Activated gamma-delta T cell (primary cell): ENCODE measurements at places on chromosomes 1 and 21.

GRCh38 chr1:110544753-110545152 is 25.8 kb upstream of the KCNA10 start:
- no peak for DNase-seq

GRCh38 chr1:59936358-59936821 is 9.8 kb upstream of the CYP2J2 start:
- DNase-seq: no peak

DNA sequence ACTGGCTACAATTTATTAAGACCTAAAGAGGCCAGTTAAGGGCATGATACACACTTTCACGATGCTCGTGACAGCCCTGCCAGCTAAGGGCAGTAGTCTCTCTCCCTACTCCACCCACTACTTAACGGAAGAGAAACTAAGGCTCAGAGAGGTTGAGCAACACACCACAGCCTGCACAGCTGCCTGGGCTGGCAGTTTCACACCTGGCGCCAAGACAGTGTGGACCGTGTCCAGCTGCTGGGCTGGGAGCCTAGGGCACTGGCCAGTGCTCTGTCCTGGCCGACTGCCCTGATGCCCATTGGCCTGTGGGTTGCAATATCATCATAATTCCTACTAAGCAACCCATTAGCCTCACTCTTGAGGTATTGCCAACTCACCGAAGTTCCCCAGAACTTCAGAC is 27.6 kb downstream of the TENT5C start:
- no peak for DNase-seq

DNA sequence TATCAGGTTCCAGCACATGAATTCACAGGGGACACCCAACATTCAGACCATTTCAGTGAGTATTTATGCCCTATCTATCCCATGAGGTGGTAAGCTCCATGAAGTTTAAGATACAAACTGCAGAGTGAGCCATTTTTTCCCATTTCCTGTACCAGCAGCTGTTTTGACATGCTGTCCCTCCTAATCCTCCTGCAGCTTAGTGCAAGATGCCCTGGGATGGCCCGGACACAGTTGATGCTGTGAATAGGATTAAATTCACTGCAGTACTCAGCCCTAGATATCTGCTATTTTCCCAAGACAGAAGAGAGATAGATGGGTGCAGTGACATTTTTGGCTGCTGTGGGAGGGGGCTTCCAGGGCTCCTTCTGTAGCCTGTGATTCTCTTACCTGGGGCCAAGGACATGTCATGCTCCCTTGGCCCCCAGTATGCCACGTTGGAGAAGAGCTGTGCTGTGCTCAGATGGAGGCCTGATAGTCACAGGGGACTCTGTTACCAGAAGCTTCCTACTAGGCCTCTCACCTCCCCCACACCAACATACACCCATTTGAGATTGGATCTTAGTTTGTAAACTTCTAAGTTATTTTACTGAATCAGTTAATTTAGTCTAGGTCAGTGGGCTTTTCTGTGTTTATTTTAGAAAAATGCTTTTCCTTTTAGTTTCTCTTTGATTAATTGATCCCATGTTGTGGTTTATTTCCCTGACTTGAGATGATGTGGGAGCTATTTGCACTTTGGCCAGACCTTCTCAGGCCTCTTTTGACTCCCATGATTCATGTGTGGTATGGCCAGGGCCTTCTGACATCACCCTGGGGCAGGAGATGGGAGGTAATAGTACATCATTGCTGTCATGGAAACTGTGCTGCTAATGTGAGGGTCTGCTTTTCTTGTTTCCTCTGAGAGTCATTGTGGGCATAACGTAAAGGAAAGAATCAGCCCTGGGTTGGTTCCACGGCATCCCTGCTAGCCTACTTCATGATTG is 92.6 kb downstream of the ST3GAL3 start:
- DNase-seq: no peak

GRCh38 chr21:44089001-44089911 is 17.9 kb upstream of the PWP2 start:
- no peak for DNase-seq

- no peak for DNase-seq
These were observed 15.2 kb upstream of the CLSTN1 start for GRCh38 chr1:9838946-9839345.

GRCh38 chr21:46455575-46456385 is 2.9 kb upstream of the DIP2A start:
- no peak for DNase-seq

- no peak for DNase-seq
These were observed 49.8 kb downstream of the IGSF21 start for GRCh38 chr1:18157352-18157751.

- DNase-seq: no peak
These were observed 125.6 kb upstream of the LMO4 start for GRCh38 chr1:87202922-87203655.

DNA sequence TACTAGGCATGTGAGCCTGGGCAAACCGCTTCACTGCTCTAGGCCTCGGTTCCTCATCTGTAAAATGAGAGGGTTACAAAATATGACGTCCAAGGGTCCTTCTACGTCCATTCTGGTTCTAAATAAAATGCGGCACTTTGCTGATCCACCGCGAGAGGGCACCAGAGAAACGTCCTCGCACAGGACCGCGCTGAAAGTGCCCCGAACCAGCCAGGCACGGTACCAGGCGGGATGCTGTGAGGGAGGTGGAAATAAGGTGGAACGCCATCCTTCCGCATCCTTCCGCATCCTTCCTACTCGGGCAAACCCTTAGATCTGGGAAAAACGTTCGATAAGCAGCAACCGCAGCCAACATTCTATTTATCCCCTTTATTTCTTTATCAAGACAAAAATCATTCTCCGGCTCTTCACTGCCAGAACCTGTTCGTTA is 60.3 kb upstream of the KRTAP19-8 start:
- no peak for DNase-seq

GRCh38 chr1:48966583-48966982 is 189.9 kb upstream of the BEND5 start:
- DNase-seq: no peak

DNA sequence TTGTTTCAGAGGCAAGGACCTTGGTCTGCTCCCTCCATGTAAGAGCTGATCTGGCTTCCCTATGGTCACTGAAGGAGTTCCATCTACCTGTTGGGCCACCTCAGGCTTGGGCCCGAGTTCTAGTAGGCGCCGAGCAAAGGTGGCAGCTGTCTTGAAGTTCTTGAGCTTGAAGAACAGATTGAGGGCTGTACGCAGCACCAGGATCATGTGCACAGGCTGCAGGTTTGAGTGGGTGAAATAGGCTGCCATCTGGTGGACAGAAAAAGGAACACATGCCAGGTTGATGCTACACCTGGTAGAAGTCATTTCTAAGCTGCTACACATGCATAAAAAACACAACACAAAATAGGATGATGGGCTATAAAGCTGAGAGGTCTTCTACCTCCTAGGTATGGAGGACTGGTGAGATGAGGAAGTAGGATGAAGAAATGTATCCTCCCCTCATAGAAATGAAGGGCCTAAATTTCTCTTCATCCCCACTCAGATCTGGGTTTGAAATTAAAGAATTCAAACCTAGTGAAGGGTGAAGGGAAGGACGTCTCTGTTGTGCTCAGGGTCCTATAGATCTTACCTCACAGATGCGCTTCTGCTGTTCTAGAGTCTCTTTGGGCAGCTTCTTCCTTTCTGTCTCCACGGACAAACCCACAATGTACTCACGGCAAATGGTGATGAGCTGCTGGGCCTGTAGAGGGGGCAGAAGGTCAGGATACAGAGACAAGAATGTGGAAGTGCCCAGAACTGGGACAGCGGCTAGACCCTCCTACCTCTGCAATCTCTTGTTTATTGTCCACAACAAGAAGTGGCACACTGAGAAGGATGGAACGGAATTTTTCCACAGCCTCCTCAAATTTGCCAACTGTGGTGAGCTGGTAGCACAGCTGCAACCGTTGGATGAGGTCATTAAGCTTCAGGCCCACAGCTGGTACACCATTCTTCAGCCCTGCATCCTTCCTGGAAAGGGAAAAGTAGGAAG is 6.6 kb upstream of the PEX19 start:
- DNase-seq: no peak

DNA sequence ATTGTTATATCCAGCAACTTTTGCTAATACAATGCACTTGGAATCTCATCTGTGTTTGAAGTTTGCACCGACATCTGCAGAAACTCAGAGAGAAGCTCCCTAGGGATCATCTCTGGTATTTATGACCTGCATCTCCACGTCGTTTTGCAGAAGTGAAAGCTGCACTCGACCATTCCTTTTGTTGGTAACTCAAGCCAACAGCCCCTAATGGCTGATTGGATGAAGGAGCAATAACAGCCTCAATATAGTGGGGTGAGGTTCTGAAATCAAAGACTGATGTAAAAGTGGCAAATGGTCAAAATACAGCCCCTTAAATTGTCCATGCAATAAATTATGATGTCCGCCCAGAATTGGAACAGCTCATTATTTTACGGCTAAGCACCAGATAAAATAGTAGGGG is 344.2 kb upstream of the KAZN start:
- DNase-seq: no peak

DNA sequence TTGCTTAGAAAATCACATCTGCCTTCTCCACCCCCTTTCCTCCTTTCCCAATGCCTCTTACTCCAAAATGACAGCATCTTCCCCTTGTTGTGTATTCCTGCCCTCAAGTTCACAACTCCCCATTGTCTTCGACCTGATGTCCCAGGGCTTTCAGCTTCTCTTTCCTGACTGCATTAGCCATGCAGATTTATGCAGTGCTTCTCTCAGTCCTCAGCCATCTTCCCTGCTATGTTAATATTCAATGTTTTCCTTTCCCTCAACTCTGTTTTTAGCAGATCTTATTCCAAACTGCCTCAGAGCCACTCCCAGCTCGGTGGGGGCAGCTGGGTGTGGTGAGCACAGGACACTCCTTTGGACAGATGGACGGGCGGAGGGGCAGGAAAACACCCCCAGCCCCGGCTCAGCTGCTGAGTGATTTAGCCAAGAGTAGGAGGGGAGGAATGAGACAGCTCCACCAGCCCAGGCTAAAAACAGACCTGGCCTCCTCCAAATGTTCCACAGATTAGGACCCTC is 71.0 kb downstream of the CD2 start:
- no peak for DNase-seq

DNA sequence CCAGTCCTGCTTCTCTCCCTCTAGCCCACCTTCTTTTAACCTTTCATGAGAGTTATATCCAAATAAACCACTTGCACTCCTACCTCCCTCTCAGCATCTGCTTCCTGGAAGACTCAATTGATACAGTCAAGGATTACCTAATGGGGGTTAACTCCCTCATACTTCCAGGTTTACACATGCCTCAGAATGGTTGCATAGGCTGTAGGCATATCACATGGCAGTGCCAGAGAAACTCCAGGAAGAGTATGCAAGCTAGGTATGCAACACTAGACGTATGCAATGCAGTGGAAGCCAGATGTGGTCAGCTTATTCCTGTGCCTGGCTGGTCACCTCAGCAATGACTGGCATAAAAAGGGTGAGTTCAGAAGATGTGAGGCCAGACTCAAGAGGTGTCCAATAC is 32.7 kb upstream of the VANGL1 start:
- DNase-seq: no peak

DNA sequence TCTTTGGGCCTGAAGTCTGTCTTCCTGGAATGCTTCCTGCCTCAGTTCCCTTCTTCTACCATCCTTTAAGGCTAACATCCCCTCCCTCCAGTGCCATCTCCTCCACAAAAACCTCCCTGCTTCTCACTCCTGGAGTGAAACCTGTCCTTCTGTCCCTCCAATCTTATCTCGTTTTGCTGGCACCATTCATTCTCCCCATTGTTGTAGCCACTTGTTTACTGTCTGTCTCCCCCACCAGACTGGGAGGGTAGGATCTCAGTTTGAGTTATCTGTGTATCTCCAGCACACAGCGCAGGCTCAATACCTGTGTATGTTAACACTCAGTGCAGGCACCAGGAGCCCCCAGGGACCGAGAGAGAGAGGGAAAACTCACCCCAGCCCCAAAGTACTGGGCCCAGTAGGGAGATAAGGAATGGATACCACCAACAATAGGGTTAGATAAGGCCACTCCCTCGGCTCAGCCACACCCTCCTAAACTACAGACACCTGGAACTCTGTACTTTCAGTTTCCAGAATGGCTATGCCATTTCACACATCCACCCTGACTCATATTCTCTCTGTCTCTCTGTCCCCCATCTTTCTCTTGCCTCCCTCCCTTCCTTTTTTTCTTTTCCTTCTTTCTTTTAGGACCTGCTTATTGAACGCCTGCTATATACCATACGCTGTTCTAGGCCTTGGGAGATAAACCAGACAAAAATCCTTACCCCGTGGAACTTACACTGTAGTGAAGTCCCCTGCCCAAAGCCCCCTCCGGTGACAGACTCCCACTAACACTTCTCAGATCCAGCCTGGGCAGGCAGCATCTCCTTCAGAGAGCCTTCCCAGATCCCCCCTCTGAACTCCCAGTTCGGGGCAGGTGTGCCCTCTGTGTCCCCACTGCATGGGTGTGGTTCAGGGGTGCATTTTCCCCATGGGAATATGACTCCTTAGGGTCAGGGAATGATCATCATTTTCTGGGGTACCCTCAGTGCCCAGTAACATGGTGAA is 3.3 kb upstream of the SSBP3 start:
- no peak for DNase-seq

GRCh38 chr1:82225421-82226185 is 424.9 kb downstream of the ADGRL2 start:
- DNase-seq: no peak

- no peak for DNase-seq
These were observed 38.5 kb downstream of the MSTO1 start for GRCh38 chr1:155648207-155649147.

- no peak for DNase-seq
These were observed 4.5 kb upstream of the TRIM17 start for GRCh38 chr1:228420968-228421826.

DNA sequence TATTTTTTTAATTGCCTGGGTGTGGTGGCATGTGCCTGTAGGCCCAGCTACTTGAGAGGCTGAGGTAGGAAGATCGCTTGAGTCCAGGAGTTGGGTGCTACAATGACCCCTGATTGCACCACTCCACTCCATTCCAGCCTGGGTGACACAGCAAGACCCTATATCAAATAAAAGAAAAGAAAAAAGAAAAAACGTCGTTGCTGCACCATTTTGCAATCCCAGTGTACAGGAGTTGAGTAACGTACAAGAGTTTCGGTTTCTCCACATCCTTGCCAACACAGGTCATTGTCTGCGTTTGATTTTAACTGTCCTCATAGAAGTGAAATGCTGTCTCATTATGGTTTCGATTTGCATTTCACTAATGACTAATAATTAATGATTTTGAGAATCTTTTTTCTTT is 7.9 kb downstream of the ZNF684 start:
- no peak for DNase-seq

DNA sequence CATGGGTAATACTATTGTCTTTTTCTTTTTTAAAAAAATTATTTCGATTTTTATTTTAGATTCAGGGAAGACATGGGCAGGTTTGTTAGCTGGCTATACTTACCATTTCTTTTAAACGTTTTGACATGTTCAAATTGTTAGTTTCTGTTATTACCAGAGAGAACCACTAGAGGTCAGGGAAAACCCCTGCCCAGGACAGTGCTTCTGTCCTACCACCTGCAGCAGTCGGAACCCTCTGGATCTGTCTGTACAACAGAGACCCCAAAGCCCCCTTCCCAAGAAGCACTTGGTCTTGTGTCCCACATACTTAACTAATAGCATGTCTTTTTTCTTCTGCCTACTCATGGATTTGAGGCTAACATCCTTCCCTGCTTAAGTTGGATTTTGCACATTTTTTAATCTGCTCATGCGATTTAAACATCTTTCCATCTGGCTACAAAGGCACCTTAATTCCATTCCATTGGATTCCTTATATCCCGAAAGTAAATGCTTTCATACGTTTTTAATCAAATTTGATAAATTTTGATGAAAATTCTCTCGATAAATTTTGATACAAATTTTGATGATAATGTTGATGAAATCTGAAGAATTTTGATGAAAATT is 10.0 kb upstream of the C1orf115 start:
- no peak for DNase-seq
